EL (cell line): ENCODE measurements at places on chromosomes 3 and 15.

DNA sequence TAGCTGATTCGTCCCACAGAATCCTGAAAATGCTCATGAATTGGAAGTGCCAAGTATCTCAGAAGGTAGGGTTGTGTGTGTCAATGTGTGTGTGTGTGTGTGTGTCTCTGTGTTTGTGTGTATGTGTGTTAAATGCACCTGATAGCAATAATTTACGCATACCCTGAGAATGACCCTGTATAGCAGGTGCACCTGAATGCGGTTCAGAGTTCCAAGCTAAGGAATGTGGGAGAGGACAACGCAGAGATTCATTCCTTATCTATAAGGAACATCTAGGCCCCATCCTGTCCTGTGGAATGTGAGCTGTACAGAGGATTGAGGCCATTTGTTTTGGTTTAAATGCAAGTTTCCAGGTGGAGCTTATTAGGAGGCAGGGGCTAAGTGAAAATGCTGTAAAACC, 49.1 kb upstream of the NEDD4 start:
- peak; percentile 14 for DNase-seq

DNA sequence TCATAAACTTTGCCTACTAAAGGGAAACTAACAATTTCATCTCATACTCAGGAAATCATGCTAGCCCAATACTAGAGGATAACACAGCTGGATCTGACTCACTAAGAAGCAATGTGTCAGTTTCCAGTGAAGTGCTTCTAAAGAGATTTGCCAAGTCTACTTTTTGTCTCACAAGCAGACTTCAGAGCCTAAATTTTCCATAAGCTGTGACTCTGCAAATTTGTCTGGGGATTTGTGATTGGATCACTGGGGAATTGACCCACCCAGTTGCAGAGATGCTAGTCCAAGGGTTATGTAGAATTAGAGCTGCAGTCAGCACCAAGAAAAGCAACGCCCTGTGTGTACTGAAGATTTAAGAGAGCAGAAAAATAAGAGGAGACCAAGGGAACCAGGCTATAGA, 647.1 kb downstream of the NTRK3 start:
- DNase-seq: peak; percentile 85

- DNase-seq: no peak
Observed at GRCh38 chr15:76342058-76342381, 5.4 kb downstream of the ISL2 start.

DNA sequence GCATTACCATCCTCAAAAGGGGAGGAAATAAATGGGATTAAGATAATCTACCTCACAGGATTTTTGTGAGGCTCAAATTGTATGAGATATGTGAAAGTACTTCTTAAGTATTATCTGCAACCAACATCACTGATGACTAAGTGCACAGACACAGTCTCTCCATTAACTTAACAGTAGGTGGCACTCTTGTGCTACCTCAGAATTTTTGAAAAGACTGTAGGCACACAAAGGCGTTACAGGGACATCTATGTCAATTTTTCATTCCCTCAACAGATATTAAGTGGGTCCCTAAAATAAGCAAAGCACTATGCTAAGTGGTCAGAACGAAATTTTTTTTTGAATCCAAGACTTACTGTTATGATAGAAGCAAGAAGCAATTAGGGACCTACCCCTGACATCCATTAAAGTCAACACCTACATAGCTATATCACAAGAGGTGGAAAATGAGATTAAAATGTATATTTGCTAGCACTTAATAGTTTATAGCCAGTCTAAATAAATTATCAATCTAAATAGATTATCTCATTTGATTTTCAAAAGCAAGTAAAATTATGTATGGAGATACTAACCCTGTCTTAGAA, 52.9 kb downstream of the RYK start:
- DNase-seq: peak; percentile 66

GRCh38 chr3:14120111-14120920, 4.4 kb downstream of the CHCHD4 start:
- DNase-seq: no peak
